GM23248 (cell line): ENCODE measurements at places on chromosomes 4 and X. TPM values are rescaled to one million over a fixed set of nuclear protein-coding genes. Genes with fewer than 3 reads are reported as not detected.

Gene SLITRK4
- polyA plus RNA-seq: not detected in 2 replicates

Gene ADH7
- not detected in 2 replicates for polyA plus RNA-seq

Gene SMPX
- polyA plus RNA-seq: not detected in 2 replicates

Gene GSX2
- not detected in 2 replicates for polyA plus RNA-seq

Gene NDST4
- polyA plus RNA-seq: not detected in 2 replicates

Gene UTP14A
- 13.3 and 13.8 TPM in 2 replicates for polyA plus RNA-seq

Gene RBMX2
- 17.6 and 18.8 TPM in 2 replicates for polyA plus RNA-seq

Gene GRIA3
- 46.0 and 52.4 TPM in 2 replicates for polyA plus RNA-seq

Gene PDZD4
- not detected in 2 replicates for polyA plus RNA-seq

Gene RNF128
- polyA plus RNA-seq: 0.16 and 0.28 TPM in 2 replicates

Gene PAGE4
- not detected in 2 replicates for polyA plus RNA-seq

Gene USP17L22
- polyA plus RNA-seq: not detected in 2 replicates

Gene FGA
- not detected in 2 replicates for polyA plus RNA-seq

Gene CAPN6
- not detected in 2 replicates for polyA plus RNA-seq

Gene NAP1L3
- 13.0 and 14.0 TPM in 2 replicates for polyA plus RNA-seq

Gene PDGFC
- polyA plus RNA-seq: 26.5 and 29.0 TPM in 2 replicates

Gene STIM2
- 10.7 and 10.8 TPM in 2 replicates for polyA plus RNA-seq

Gene LARP7
- polyA plus RNA-seq: 40.0 and 42.2 TPM in 2 replicates

Gene CT47C1
- not detected in 2 replicates for polyA plus RNA-seq

Gene ARHGAP6
- 0.08 TPM in 2 replicates for polyA plus RNA-seq

Gene MAGEH1
- polyA plus RNA-seq: 38.3 and 38.6 TPM in 2 replicates

Gene AMTN
- polyA plus RNA-seq: not detected in 2 replicates

Gene SH3BGRL
- polyA plus RNA-seq: 169 and 172 TPM in 2 replicates

Gene GLRA2
- polyA plus RNA-seq: not detected in 2 replicates

Gene FSTL5
- polyA plus RNA-seq: not detected in 2 replicates

Gene TCEAL6
- polyA plus RNA-seq: not detected in 2 replicates

Gene LIMCH1
- 22.2 and 25.8 TPM in 2 replicates for polyA plus RNA-seq

Gene SHOX
- not detected in 2 replicates for polyA plus RNA-seq

Gene FATE1
- polyA plus RNA-seq: not detected in 2 replicates

Gene TCEANC
- polyA plus RNA-seq: 2.4 and 2.5 TPM in 2 replicates

Gene RAB9B
- 0.80 and 0.81 TPM in 2 replicates for polyA plus RNA-seq

Gene TAF1
- 4.7 and 5.3 TPM in 2 replicates for polyA plus RNA-seq

Gene PLP1
- 0.29 and 0.53 TPM in 2 replicates for polyA plus RNA-seq

Gene TMEM175
- 29.8 and 31.2 TPM in 2 replicates for polyA plus RNA-seq

Gene FGG
- not detected in 2 replicates for polyA plus RNA-seq

Gene TCP11X2
- not detected in 2 replicates for polyA plus RNA-seq

Gene NOA1
- polyA plus RNA-seq: 9.1 and 9.5 TPM in 2 replicates

Gene SUPT20HL1
- polyA plus RNA-seq: not detected in 2 replicates

Gene GPM6B
- polyA plus RNA-seq: 0.25 and 0.40 TPM in 2 replicates

Gene KIF4A
- polyA plus RNA-seq: 6.5 and 7.6 TPM in 2 replicates

Gene XAGE1A
- polyA plus RNA-seq: not detected in 2 replicates

Gene GLOD5
- not detected in 2 replicates for polyA plus RNA-seq

Gene DRD5
- polyA plus RNA-seq: not detected in 2 replicates

Gene MAGED4
- 19.6 and 19.8 TPM in 2 replicates for polyA plus RNA-seq

Gene C4orf17
- polyA plus RNA-seq: not detected in 2 replicates

Gene PTCHD1
- polyA plus RNA-seq: not detected in 2 replicates

Gene XIAP
- polyA plus RNA-seq: 15.3 and 17.3 TPM in 2 replicates

Gene SASH3
- 0.06 and 0.27 TPM in 2 replicates for polyA plus RNA-seq
